T-cell (primary cell): ENCODE measurements at places on chromosomes 2 and 18. TPM values are rescaled to one million over a fixed set of nuclear protein-coding genes. Genes with fewer than 3 reads are reported as not detected.

MSTN gene
- not detected for total RNA-seq

THUMPD2 gene
- total RNA-seq, result 11.9 TPM

SCN3A gene
- total RNA-seq, result 0.28 TPM

GRCh38 chr2:168530982-168531622 lies 75.0 kb downstream of the CERS6 start:
- no peaks in the 10 kb centered on the region for H3K27me3 ChIP-seq
- no peak overlapping the region for H3K27ac ChIP-seq
- no peaks in the 10 kb centered on the region for H3K36me3 ChIP-seq

- no peaks in the 10 kb centered on the region for H3K4me1 ChIP-seq
- DNase-seq, result no peak
- no peak overlapping the region for H3K27ac ChIP-seq
- H3K36me3 ChIP-seq, result no peaks in the 10 kb centered on the region
These were observed 221.5 kb downstream of the DOK6 start for GRCh38 chr18:69622184-69622583.
